ENCODE measurements at places on chromosomes 6 and 20.

DNA sequence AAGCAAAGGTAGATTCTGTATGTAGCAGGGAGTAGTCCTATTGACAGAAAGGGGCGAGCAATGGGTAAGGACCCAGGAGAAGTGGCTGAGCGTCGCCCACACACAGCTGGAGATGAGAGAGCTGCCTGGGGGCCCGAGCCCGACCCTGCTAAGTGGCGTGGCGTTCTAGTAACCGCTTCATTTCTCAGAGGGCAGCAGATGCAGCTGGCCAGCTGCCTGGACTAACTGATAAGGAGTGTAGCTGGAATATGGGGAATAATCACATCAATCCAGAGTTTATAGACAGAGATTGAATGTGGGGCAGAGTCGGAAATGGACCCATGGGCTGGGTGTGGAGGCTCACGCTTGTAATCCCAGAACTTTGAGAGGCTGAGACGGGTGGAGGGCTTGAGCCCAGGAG is 64.4 kb downstream of the EZR start:
- no peak for DNase-seq

- no peak for DNase-seq
Measured at GRCh38 chr6:133467982-133468380, 226.8 kb downstream of the EYA4 start.

DNA sequence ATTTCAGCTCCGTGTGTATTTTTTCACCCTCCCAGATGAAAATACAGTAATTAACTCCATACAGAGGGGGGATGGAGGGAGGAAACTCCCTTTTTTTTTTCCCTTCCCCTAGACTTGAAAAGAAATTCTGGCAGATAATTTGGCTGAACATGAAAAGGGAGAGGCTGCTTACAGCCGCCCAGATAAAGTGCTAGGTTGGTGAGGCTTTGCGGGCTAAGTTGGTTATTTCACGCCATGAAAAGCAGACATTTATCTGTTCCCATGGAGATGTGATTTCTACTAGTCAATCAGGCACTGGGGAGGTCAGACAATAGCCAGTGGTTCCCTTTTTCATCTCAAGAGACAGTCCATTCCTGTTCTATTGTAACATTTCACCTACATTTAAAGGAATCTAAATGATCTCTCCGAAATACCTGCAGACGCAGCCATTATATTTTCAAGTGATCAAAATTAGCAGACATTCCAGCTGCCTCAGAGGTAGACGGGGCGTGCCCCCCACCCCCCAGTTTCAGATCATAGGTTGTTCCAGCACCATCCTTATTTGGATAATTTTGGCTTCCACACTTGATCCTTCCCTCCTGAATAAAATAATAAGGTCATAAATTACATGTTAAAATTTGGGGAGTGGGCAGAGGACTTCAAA is 143.9 kb upstream of the ZNF217 start:
- no peak for DNase-seq

DNA sequence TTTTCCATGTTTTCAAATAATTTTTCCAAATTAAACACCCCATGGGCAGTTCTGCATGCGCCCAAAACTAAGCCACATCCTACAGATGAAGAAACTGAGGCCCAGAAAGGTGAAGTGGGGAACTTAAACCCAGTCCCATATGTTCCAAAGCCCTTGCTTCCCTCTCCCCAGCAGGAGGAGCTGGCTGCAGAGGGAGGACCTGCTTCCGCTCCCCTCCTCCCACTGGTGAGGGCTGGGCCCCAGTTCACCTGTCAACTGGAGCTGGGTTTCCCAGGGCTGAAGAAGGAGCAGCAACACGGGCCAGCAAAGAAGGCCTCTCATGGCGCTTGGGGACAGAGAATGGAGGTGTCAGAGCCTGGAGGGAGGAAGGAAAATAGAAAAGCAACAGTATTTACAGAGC is 1.4 kb upstream of the RBPJL start:
- DNase-seq: no peak

DNA sequence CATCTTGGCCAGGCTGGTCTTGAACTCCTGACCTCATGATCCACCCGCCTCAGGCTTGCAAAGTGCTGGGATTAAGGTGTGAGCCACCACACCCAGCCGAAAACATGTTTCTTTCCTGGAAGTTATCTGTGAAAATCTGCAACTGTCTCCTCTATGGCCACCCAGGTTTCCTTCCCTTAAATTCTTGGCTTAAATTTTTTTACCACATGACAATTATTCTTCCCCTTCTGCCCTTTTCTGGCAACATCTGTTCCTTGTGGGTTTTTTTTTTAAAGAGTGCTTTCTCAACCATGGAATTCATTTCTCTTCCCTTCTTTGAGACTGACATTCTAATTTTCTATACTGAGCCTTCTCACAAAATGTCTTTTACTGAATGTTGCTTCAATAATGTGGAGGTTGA is 59.6 kb downstream of the DOK5 start:
- DNase-seq: no peak
